HFFc6 (cell line): ENCODE measurements at places on chromosomes 16 and 17. TPM values are rescaled to one million over a fixed set of nuclear protein-coding genes. Genes with fewer than 3 reads are reported as not detected.

GRCh38 chr17:71361656-71362450, 759.0 kb upstream of the SOX9 start:
- DNase-seq = no peak

The SULT1A2 gene
- total RNA-seq = not detected in 2 replicates

DNA sequence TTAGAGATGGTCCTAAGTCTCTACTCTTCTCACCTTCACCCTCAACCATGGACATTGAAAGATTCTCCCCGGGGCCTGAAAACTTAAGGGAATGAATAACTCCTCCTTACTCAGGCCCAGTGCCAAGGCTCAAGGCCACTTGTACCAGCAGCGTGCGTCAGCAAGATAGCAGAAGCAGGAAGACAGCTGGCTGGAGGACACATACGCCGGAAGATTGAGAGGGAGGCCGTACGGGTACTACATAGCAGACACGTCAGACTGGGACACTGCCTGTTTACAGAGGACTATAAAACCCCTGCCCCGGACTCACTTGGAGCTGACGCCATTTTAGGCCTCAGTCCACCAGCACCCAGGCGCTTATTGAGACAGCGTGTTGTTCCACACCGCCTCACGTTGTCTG, 75.8 kb upstream of the MED13 start:
- no peak for DNase-seq

The PERCC1 gene
- total RNA-seq = not detected in 3 replicates

The KRTAP4-8 gene
- not detected in 3 replicates for total RNA-seq

GRCh38 chr16:11576427-11577289, 10.1 kb downstream of the LITAF start:
- DNase-seq = no peak

GRCh38 chr16:87207965-87208364, 109.2 kb downstream of the C16orf95 start:
- no peak for DNase-seq

The MBTD1 gene
- 4.0 to 4.1 TPM (median 4.1 TPM) in 3 replicates for total RNA-seq

- DNase-seq = no peak
These were observed 25.0 kb upstream of the C1QTNF8 start for GRCh38 chr16:1121009-1121408.

DNA sequence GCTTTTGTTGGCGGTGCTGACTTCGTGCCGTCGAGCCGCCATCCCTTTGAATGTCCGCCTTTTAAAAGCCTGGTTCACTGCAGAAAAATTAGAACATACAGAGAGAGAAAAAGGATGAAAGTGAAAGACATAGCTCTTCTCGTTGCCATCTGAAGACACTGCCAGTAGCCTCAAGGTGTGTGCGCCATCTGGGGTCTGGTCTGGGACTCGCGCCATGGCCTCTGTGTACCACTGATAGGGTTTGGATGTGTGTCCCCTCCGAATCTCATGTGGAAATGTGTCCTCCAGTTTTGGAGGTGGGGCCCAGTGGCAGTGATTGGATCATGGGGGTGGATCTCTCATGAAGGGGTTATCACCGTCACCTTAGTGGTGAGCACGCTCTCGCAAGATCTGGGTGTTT, 15.5 kb downstream of the GSE1 start:
- DNase-seq = no peak

The UTS2R gene
- total RNA-seq = not detected in 3 replicates

DNA sequence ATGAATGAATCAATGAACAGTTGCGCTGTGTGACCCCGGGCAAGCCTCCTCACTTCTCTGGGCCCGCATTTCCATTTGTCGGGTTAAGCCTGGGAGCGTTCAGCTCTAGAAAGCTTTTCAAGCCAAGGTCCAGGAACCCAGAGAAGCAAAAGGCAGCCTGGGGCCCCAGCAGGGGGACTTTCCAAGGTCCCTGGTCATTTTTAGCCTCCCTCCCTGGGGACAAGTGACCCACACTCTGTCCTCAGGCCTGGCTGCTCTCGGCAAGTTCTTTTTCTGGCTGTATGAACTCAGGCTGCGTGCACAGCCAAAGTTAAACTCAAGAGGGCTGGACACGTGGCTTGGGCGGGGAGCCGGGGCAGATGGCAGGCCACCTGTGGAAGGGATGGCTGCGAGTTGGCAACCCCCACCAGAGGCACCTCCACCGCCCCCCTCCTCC, 41.4 kb upstream of the CIBAR2 start:
- no peak for DNase-seq

The TANGO6 gene
- total RNA-seq = 18.7 to 21.5 TPM (median 20.0 TPM) in 3 replicates

The HEATR9 gene
- not detected in 3 replicates for total RNA-seq

GRCh38 chr16:27883576-27883975, 179.9 kb downstream of the GSG1L start:
- DNase-seq = no peak

The CNGB1 gene
- total RNA-seq = 0.02 TPM in 1 of 3 replicates, not detected in the others

GRCh38 chr16:49625311-49626065, 230.4 kb downstream of the ZNF423 start:
- DNase-seq = no peak

DNA sequence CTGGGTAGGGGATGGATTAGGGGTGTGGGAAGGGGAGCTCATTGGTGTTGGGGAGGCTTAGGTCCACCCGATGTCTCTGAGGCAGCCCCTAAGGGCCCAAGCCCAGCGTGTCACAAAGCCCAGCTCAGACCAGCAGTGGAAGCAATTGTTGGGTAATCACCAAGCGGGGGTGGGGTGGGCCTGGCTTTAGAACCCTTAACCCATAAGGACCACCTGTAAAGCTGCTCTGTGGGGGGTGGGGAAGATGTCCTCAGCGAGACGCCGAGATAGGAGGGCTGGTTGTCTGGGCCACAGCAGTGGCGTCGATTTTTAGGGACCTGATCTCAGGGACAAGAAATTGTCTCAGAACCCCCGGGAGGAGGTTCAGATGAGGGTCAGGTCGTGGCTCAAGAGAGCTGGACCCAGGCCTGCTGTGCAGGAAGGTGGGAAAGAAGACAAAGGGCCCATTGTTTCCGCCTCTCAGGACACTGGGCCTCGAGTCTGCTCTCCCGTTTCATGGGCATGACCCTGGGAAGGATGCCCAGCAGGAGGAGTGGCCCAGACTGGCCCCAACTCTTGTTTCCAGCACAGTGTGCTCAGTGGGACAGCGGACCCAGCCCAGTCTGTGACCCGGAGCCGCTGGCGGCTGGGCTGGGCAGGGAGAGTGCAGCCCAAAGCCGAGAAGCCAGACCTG, 15.9 kb downstream of the ST6GALNAC2 start:
- no peak for DNase-seq

The MYH2 gene
- 0.14 TPM in 1 of 3 replicates, not detected in the others for total RNA-seq

The MVP gene
- total RNA-seq = 225 and 266 TPM in 2 replicates

GRCh38 chr17:57357392-57357784, 101.1 kb downstream of the MSI2 start:
- DNase-seq = no peak

DNA sequence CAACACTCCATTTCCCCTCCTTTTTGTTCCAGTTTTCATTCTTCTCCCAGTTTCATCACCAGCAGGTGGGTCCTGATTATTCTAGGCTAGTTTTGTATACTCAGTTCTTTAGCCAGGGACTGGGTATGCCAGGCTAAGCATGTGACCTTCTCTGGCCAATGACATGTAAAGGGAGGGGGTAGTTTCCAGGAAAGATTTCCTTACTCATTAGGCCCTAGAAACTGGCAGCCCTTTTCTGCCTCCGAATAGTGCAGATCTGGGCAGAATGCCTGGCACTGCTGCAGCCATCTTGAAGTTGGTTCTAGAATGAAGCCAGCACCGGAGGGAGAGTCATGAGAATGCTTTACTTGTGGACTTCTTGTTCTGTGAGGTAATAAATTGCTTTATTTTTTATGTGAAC, 126.9 kb upstream of the AXIN2 start:
- no peak for DNase-seq

The ZDHHC1 gene
- 2.2 to 4.0 TPM (median 3.8 TPM) in 3 replicates for total RNA-seq

DNA sequence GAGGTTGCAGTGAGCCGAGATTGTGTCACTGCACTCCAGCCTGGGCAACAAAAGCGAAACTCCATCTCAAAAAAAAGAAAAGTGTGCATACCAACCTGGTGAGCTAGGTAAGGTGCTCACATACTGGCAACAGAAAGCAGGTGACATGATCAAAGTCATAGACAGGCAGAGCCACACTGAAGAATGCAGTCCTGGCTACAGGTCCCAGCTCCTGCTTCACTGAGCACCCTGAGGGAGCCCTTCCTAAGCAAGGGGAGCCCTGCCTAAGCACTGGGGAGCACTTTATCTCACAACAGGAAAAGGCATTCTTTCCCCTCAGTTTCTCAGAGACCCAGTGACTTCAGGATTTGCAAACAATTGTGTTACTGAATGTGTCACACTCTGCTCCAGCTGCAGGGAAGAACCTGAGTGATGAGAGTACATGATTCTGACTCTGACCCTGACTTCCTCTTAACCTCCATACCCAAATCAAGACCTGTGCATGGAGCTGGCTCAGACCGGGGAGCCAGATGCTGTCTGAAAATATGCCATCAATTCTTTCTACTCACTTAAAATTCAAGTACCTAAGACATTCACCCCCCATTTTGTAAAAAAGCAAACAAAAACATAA, 40.5 kb downstream of the ANKRD11 start:
- no peak for DNase-seq

- no peak for DNase-seq
These were observed at the start of gene PRCD for GRCh38 chr17:76539631-76540271. Gene PRCD, plus strand, starts transcription at chr17:76540044. Its CDS starts 98 bp downstream, at chr17:76540142.
